Activated CD8-positive, alpha-beta memory T cell treated with anti-CD3 and anti-CD28 coated beads for 1 hour (primary cell): ENCODE measurements at places on chromosomes 4 and X.

DNA sequence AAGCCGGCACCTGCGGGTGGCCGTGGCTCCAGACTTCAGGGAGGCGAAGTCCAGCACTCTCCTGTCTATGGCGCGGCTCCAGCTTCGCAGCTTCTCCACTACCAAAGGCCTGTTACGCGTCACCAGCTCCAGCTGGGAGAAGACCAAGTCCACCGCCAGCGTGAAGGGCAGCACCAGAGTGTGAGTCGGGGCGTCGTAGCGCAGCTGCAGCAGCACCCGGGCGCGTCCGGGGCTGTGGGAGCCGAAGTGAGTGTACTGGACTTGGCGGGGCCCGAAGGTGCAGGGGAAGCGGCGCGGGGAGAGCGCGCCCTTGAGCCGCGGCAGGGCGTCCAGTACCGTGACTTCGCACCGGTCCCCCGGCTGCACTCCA lies 444 bp downstream of the FREM3 start:
- no peak for DNase-seq

DNA sequence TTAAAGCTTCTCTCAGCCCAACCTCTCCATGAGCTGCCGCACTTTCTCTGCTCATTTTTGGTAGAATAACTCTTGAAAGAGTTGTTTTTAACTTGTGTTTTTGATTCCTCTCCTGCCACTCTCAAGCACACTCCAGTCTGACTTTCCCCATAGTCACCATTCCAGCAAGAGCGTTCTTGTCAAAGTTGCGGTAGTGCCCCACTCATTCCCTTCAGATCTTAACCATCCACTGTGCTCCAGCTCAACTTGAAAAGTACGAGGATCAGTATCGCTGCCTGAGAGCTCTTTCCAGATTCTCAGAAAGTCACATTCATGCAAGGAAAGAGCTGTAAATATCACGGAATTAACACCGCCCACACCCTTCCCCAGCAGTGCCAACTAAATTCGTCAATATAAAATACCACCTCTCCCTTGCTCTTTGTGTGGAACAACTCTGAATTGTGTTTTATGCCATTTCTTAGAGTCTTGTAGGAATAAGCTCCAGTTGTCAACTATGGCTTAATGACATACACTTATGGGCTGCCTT lies 59.7 kb upstream of the IL15 start:
- DNase-seq, result no peak

DNA sequence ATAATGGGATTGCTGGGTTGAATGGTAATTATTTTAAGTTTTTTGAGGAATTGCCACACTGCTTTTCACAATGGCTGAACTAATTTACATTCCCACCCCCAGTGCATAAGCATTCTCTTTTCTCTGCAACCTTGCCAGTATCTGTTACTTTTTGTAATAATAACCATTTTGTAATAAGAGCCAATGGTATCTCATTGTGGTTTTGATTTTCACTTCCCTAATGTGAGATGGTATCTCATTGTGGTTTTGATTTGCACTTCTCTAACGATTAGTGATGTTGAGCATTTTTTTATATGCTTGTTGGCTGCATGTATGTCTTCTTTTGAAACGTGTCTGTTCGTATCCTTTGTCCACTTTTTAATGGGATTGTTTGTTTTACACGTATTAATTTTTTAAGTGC lies 213.1 kb upstream of the HDX start:
- no peak for DNase-seq

DNA sequence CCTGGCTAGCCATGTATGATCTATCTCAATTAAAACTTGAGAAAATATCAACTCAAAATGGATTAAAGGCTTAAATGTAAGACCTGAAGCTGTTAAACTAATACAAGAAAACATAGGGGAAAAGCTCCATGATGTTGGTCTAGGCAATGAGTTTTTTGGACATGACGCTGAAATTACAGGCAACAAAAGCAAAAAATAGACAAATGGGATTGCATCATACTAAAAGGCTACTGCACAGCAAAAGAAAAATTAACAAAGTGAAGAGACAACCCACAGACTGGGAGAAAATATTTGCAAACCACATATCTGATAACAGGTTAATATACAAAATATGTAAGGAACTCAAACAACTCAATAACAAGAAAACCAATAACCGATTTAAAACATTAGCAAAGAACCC lies 8.4 kb downstream of the GC start:
- no peak for DNase-seq

GRCh38 chr4:109169170-109169569 lies 133.3 kb downstream of the COL25A1 start:
- DNase-seq, result no peak

DNA sequence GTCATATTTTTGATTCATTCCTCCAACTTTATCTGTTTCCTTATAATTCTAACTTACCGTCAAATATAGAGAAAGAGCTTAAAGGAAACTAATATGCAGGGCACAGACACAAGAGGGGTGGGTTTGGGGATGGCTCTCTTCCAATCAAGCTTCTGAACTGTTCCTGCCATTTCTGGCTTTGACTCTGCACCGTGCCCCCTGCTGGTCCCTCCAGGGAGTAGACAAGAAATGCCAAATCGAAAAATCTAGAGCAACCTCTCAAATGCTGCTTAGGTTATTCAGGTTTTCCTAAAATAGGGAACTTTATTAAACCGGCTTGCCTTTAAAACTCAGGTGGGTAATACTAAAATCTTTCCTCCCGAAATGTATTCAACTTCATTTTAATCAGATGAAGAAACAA lies 39.8 kb upstream of the VCX3A start:
- DNase-seq, result no peak

DNA sequence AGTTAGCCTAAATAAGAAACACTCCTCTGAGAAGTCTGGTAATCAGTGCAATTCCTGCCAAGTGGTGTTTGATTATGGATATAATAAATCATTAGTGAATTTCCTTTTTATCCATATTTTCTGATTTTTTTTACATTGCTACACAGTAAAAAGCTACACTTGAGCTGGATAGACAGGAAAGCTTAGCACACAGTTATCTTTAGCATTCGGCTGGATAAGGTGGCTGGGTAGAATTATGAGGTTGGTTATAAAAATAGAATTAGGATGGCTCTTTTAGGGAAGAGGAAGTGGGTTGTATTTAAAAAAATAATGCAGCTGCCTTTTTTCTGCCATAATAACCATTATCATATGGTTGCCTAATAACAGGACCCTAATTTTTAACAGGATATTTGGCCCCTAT lies 460.6 kb downstream of the NAF1 start:
- DNase-seq, result no peak

- DNase-seq, result no peak
Measured at GRCh38 chr4:2269206-2269531, 7.3 kb upstream of the MXD4 start.

DNA sequence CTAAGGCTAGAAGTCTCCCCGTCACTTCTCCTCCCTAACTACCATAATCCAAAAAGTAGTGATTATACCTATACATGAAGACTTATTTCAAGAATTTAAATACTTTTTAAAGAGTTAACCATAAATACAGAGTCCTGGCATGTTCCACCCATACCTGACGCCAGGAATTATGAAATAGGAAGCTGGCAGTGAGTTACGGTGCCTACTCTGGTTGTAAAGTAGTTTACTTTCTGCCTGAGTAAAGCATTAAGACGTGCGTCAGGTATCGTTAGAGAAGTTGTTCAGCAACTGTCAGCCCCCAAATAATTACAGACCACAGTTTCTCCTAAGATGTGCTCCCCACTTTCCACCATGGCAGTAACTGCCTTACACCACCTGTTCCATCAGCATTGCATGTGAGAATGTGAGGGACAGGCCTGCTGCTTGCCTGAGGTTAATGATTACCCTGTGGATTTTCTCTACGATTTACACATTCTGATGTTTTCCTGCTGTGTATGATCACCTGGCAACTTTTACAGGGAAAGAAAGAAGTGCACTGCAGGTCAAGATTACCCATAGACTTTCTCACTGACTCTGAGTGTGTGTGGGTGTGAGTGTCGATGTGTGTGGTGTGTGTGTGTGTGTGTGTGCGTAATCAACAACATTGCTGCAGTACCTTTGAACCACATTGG lies 92.3 kb upstream of the SLC7A11 start:
- no peak for DNase-seq

- DNase-seq, result no peak
Measured at GRCh38 chr4:73772363-73772762, 32.0 kb downstream of the CXCL8 start.

DNA sequence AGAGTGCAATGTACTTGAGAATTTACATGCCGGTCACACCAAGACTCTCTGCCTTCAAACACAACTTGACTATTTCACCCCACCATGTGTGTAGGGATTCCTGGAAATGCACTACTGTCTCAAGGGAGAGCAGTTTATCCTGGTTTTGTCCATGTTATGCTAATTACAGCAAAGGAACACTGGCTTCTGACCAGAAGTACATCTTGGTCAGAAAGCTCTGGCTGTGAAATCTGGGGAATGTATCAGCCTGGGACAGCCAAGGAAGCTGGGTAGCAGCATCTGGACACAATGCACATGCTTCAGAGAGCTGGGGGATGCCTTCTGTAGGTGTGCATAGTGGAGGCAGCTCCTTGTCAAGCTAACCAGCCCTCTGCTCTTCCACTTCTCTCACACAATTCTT lies 1432.6 kb upstream of the TENM3 start:
- no peak for DNase-seq

DNA sequence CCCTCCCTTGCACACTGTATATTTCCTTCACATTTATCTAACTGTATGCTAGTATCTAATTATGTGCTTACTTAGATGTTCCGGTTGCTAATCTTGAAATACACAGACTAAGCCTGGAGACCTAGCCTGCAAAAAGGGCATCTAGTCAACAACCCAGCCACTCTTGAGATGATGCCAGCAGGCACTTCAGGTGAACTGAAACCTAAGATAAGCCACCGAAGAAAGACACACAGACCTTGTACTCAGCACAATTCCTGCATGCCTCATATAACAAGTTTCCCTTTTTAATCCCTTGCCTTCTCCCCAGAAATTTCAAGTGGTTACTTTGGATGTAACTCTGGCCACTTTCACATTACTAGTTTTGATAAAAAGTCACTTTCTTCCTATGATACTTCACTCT lies 2506.6 kb downstream of the ARAP2 start:
- no peak for DNase-seq

DNA sequence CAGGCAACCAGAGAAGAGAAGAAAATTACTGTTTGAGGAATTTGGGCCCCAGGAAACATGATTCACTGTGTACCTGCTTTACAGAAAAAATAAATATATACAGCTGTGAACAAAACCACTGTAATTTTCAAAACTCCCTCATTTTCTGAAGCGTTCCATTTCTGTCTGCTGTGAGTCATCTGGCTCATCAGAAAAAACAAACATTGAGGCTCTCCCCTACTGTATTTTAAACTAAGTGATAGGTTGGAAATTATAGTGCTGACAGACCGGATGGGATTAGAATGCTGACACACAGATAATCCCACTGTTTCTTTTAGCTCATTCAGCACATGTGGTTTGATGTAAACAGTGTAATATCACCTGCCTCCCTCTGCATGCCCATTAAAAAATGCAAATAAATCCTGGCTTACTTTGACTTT lies 847.0 kb downstream of the TRIML1 start:
- DNase-seq, result no peak

GRCh38 chr4:20638825-20639224 lies 61.4 kb upstream of the PACRGL start:
- no peak for DNase-seq

DNA sequence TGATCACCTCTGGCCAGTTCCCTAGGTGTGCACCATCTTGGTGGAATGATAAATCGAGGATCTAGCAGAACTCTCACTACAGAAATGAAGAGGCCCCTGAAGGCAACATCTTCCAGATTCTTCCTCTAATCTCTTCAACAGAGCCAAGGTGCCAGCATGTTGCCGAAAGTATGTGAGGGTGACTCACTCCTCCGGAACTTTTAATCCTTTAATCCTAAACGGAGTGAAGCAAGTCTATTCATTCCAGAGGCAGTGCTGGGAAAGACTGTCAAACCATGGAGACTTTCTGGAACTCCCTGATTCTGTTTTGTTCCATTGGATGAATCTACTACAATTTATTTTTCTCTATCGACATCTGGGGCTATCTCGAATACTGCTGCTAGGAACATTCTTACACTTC lies 68.7 kb downstream of the SUPT20HL2 start:
- no peak for DNase-seq

GRCh38 chrX:153583433-153583832 lies 15.5 kb downstream of the CCNQ start:
- no peak for DNase-seq

- no peak for DNase-seq
Measured at GRCh38 chr4:128468123-128468989, 180.7 kb upstream of the PGRMC2 start.

DNA sequence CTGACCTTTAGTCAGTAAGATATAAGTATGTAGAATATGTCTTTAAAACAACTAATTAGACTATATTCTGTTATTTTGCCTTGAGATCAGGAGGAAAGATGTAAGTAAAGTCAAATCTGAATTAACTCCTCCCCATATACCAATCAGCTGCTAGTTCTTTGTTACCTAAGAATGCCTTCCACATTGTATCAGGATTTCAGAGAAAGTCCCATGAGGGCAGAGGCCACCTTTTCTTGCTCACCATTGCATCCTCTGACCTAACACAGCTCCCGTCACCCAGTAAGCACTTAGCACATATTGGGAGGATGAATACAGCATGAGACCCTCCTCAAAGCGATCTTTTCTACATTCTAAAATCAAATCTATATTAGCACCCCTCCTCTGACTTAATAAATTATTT lies 87.0 kb downstream of the COL25A1 start:
- DNase-seq, result no peak

DNA sequence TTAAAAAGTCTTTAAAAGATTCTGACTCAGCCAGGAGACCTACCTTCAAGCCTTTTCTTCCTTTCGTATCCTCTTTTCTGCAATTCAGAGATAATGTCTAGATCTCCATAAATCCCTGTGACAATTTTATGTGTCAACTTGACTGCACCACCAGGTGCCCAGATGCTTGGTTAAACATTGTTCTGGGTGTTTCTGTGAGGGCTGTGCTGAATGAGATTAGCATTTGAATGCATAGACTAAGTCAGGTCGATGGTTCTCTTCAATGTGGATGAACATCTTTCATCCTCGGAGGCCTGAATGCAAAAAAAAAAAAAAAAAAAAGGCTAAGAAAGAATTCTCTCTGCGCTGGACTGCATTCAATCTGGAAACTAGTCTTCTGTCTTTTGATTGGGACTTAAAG lies 1082.7 kb downstream of the NLGN4X start:
- DNase-seq, result no peak

- no peak for DNase-seq
Measured at GRCh38 chr4:61786211-61786610, 586.1 kb downstream of the ADGRL3 start.

GRCh38 chr4:37389366-37389765 lies 144.8 kb downstream of the NWD2 start:
- no peak for DNase-seq
